ENCODE measurements at places on chromosomes 11 and 22.

DNA sequence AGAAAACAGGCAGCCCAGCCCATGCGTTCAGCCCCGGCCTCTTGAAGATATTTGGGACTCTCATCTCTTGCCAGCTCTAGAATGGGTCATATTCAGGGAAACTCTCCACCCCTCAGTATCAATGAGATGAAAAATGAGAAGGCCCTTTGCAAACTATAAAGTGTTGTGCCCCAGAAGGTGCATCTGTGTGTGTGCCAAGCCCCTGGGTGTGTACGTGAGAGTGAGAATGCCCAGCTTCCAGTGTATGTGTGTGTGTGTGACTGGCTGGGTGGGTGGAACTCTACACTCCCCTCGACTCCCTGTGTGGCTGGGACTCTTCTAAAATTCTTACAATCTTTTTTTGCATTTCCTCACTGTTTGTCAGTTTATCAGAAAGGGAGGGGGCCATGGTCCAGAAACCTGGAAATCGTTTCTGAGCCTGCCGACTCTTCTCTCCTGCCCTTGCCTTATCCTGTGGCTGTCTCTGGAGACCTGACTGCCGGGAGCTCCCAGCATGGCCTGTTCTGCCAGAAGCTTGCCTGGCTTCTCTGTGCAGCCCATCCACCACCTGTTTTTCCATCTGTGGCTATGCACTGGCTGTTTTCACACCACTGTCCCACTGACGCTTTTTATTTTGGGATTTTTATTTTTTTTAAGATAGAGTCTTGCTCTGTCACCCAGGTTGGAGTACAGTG is 1.2 kb downstream of the P2RY6 start:
- no peak for DNase-seq

- no peak for DNase-seq
Observed at GRCh38 chr11:27229511-27230191, 133.4 kb downstream of the CCDC34 start.

DNA sequence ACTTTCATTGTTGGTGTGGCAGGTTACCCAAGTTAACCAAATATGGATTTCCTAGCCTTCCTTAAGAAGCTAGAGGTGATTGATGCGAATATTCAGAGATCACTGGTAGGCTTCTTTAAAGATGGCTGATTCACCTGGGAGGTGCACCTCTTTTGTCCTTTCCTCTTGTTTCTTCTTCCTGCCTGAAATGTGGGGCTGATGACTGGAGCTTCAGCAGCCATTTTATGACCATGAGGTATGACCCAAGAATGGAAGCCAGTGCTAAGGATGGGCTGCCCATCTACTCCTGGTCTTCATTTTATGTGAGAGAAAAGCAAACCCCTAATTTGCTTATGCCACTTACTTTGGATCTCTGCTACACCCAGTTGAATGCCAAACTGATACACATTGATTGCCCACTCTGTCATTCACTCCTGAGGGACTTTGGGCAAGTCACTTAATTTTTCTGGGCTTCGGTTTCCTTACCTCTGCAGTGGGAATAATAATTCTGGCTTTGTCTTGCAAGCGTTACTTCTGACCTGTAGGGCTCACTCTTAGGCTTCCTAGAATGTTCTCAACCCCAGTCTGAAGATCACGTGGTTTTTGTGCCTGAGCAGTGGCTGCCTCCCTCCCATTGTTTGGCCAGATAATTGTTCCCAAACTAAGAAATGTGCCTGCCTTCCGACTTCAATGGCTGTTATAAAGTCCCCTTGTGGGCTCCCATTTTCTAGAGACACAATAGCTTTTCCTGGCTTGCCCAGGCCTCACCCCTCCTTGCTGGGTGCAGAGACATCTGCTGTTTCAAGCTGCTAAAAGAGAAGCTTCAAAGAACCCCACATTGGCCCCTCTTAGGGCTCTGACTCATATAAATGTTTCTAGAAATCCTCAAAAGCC is 243.1 kb downstream of the ST3GAL4 start:
- DNase-seq, result no peak

GRCh38 chr11:3627291-3627690 is 14.5 kb downstream of the ART5 start:
- DNase-seq, result no peak

GRCh38 chr11:68658661-68659060 is 25.7 kb upstream of the GAL start:
- DNase-seq, result no peak

DNA sequence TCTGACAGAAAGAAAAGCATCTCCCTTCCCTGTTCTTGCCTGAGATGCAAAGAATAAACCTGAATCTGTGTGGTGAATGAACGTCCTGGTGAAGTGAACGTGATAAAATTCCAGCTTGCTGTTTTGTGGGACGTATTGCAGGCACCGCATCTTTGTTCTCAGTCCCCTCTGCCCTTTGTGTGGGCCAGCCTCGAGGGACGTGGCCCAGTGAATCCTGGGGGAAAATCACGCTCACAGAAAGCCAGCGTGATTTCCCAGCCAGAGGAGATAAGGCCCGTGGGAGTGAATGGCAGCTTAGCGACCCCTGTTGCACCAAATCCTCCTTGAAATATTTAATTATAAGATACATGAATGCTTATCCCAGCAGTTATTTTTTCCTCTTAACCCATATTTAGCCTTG is 129.1 kb downstream of the COMMD9 start:
- DNase-seq, result no peak

DNA sequence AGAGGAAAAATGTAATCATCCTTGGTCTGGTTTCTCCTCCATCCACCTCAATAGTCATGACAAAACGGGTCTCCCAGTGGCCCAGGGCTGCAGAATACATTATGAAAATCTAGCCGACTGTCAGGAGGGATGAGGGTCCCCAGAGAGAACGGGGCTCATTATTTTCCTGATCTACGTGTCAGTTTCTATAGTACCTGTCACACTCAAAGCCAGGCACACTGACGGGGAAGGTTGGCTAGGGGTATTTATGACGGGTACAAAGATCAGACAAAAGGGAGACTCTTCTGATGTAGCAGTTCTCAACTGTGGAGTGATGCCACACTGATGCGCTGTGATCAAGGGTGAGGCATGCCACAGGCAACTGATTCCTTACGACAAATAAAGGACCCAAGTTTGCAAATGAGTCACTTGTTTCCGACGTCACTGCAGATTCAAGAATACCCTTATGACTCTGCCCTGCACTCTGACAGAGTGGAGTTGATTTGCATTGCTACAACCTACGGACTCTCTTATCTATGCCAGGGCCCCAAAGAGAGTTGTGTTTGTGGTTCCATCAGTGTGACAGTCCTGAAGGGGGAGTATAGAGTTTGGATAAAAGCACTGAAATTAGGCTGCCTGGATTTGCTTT is 188.2 kb upstream of the TBCEL start:
- DNase-seq, result no peak

DNA sequence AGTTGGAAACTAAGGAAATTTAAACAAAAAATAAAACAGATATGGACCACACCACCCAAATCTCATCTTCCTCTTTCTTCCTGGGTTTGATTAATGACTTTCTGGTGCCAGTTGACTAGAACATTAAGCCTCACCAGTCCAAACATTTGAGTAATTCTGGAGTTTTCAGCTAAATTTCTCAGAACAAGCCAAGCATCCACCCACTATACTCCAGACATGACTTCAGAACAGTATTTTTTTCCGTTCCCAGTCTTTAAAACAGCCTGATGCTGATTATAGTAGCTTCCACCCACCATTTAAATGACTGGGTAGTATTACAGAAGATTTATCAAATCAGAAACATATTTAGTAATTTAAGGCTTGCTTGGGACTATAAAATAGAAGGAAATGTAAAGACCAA is 230.9 kb upstream of the UBASH3B start:
- DNase-seq, result no peak

DNA sequence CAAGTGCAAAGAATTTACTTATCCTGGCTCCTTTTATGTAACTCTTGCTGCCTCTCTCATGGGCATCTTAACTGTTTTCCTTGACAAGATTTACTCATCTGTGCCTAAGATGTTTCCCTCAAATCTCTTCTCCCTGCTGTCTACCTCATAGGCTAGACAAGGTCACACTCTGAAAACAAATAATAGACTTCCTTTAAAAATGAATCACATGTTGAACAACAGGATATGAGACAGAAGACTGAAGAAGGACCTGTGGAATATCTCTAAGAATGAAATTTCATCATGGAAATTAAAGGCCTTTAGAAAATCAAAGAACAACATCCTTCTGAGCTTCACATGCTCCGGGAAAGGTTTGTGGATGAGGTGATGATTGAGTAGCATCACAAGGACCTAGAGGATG is 6.0 kb upstream of the SCGB2A2 start:
- no peak for DNase-seq

- DNase-seq, result no peak
Observed at GRCh38 chr11:57640068-57640800, 9.5 kb downstream of the YPEL4 start.

GRCh38 chr11:79809487-79809886 is 368.7 kb upstream of the TENM4 start:
- DNase-seq, result no peak

DNA sequence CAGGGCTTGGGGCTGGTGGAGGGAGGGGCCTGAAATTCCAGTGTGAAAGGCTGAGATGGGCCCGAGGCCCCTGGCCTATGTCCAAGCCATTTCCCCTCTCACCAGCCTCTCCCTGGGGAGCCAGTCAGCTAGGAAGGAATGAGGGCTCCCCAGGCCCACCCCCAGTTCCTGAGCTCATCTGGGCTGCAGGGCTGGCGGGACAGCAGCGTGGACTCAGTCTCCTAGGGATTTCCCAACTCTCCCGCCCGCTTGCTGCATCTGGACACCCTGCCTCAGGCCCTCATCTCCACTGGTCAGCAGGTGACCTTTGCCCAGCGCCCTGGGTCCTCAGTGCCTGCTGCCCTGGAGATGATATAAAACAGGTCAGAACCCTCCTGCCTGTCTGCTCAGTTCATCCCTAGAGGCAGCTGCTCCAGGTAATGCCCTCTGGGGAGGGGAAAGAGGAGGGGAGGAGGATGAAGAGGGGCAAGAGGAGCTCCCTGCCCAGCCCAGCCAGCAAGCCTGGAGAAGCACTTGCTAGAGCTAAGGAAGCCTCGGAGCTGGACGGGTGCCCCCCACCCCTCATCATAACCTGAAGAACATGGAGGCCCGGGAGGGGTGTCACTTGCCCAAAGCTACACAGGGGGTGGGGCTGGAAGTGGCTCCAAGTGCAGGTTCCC is at the start of gene APOC3:
APOC3 (plus strand) TSS at position 383 of the 659 bp plus-strand sequence. CDS start 676 bp downstream, outside the sequence.
- no peak for DNase-seq

DNA sequence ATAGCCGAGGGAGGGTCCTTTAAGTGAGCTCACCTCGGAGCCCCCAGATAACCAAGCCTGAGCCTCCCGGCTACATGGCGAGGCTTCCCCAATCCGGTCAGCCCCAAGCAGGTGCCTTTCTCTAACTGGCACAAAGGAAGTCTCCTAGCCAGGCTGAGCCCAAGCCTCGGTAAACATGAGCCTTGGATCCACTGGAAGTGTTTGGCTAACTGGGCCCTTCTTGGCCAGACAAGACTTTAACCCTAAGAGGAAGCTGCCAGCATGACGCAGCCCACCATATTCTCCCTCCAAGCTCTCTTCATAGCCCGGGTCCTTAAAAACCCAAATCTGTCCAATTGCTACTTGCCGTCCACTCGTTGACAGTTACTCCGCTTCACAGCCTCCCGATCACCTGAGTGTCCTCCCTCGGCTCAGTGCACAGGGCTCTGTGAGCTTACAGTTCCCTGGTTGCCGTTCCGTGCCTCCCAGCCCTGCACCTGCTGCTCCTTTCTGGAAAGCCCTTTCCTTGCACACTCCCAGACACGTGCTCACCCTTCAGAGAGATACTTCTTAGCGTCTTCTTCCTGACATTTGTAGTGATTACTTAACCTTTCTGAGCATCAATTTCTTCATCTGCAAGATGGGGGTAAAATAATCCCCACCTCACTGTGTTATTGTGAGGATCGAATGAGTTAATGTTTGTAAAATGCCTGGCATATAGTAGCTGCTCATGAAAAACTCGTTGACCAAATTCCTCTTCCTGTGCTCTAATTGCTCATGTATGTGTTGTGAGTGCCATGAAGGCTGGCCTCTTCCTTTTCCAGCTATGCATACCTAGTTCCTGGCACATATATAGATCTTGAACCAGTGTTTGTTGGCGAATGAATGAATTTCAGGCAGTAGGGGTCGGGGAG is 25.6 kb downstream of the TXN2 start:
- DNase-seq, result no peak

- DNase-seq, result no peak
Observed at GRCh38 chr11:110069158-110069737, 23.9 kb upstream of the ZC3H12C start.

DNA sequence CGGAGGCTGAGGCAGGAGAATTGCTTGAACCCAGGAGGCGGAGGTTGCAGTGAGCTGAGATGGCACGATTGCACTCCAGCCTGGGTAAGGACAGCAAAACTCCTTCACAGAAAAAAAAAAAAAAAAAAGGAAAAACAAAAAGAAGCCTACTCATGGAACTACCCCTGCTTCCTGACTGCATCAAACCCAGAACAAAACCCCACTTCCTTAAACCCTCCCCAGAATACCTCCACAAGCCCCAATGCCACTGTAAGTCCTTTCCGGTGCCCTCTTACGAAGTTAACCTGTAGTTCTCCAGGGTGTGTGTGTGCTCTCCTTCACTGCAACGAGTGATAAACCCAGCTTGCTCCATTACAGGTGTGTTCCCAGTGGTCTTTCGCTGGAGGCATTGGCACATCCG is 8.6 kb upstream of the TOLLIP start:
- DNase-seq, result no peak

- DNase-seq, result no peak
Observed at GRCh38 chr11:92285776-92286175, 61.2 kb downstream of the FAT3 start.

DNA sequence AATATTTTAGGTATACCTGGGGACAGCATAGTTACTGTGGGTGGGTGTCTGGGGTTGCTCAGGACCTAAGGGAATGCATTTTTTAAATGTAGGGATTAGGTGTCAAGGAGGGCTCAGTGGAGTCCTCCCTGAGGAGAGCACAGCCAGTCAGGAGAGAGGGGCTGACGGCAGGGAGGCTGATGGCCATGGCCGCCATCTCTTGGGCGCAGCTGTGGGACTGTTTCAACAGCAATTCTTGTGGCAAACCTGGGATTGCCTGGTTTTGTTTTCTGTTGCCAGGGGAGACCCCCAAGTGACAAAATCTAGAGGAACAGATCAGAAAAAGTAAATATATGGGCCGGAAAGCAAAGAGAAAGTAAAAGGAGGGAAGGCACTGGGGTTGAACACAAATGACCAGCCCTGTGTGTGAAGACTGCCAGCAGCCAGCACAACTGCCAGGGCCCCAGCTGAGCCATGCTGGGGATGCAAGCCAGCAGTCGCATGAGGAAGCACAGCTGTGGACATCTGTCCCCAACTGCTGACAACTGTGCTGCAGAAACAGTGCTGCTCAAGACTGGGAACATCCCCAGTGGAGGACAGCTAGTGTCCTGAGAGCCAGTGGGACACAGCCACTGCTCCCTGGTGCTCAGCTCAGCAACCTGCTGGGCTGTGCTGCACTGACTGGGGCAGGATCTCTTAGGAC is 10.5 kb downstream of the MIF start:
- DNase-seq, result no peak

GRCh38 chr22:35555483-35555890 is 14.9 kb downstream of the RASD2 start:
- no peak for DNase-seq

DNA sequence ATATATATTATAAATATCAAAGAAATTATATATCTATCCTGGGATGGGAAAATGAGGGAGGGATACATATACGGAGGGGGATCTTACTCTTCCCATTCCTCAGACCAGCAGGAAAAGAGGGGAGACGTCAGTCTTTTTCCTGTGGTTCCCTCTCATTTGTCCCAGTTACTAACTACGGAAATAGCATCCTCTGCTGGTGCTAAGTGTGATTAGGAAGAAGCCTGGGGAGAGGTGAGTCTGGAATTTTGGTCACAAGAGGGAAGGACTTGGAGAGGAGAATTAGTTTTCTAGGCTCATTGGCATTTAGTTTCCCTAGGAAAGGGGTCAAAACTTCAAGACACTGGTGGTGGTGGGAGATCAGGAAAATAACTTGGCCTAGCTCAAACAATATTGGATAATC is 11.6 kb downstream of the MED19 start:
- DNase-seq, result no peak
